ENCODE measurements at places on chromosomes 6 and 20. TPM values are rescaled to one million over a fixed set of nuclear protein-coding genes. Genes with fewer than 3 reads are reported as not detected.

Gene GPX5
- not detected for total RNA-seq

Gene MYL9
- total RNA-seq, result 13.9 TPM

Gene KCNK16
- total RNA-seq, result not detected

Gene SLC35F1
- total RNA-seq, result under 0.01 TPM

Gene GRM1
- total RNA-seq, result under 0.01 TPM

Gene CST4
- 0.43 TPM for total RNA-seq

Gene MYH7B
- 0.18 TPM for total RNA-seq

Gene OR2B6
- not detected for total RNA-seq

Data from smooth muscle cell of bladder (primary cell).